Amniotic stem cell (primary cell): ENCODE measurements at places on chromosomes 7 and 10.

DNA sequence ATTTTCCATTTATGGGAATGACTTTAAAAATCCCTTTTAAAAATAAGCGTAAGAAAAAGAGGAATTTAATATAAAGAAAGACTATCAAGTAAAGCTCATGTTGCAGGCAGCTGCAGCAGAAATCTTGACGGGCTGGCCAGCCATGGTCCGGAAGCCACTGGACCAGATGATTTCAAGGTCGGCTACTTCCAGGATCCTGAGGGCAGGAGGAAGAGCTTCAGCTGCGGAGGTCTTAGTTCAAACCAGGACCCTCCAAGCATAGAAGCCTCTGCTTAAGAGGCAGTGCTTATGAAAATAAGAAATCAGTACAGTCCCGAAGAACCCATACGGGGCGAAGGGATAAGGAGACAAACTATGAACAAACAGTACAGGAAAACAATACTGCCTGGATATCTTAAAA lies 220.2 kb upstream of the CELF2 start:
- DNase-seq = no peak

GRCh38 chr7:138768241-138768640 lies 29.6 kb upstream of the TMEM213 start:
- DNase-seq = no peak

DNA sequence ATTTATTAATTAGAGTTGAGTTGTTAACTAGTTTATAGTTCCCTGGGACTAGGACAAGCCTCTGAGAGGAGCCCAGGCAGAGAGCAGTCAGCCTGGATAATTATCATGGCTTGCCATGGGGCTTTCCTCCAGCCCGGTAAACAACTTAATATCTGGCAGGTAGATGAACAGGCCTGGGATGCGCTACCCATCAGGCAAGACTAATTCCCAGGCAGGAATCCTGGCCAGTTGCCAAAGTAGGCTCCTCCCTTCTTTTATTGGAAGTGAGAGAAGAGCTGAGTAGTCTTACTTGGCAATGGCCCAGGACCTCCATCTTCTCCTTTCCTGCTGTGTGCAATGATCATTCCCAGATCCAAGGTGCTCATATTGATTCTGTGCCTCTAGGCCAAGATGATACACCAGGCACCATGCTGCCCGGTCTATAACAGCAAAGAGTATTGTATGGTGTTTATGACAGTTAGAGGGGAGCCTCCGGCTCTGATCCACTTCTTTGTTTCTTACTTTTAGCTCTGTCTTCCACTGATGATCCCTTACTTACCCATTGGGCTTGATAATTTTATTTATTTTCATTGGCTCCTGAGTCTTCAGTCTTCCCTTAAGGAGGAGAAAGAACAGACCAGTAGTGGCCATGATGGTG lies 408.7 kb downstream of the REEP3 start:
- no peak for DNase-seq

- DNase-seq = no peak
These were observed 76.1 kb upstream of the DUSP5 start for GRCh38 chr10:110421512-110422138.

DNA sequence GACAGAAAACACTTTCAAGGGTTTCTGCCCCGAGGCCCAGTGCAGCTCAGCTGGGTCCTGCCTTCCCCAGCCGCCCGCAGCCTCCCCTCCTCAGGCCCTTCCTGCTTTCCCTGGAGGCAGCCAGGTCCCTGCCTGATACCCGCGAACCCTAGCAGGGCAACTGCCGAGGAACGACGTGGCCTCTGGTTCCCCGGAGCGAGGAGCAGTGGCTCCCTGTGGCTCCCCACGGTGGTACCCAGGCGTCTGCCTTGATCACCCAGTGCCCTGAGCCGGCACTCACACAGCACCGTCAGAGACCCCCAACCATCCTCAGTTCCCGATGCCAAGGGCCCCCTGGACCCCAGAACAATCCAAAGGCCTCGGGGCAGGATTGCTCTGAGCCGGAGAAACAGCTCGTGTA lies 58.3 kb downstream of the CFAP46 start:
- DNase-seq = no peak

- DNase-seq = no peak
These were observed 1.3 kb upstream of the SH2D4B start for GRCh38 chr10:80536361-80536835.

DNA sequence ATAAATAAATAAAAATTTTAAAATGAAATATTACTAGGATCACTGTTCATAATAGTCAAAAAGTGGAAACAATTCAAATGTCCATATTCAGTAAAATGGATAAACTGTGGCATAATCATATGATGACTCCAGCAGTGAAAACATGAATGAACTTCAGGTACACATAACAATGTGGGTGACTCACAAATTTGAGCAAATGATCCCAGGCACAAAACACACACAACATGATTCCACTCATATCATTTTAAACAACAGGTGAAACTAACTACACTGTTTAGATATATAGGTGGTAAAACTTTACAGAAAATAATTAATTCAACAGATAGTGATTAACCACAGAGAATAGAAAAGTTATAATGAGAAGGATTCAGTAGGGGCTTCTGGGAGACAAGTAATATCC lies 14.7 kb upstream of the SAMD8 start:
- DNase-seq = no peak

GRCh38 chr7:31020652-31021051 lies 31.5 kb upstream of the ADCYAP1R1 start:
- no peak for DNase-seq

DNA sequence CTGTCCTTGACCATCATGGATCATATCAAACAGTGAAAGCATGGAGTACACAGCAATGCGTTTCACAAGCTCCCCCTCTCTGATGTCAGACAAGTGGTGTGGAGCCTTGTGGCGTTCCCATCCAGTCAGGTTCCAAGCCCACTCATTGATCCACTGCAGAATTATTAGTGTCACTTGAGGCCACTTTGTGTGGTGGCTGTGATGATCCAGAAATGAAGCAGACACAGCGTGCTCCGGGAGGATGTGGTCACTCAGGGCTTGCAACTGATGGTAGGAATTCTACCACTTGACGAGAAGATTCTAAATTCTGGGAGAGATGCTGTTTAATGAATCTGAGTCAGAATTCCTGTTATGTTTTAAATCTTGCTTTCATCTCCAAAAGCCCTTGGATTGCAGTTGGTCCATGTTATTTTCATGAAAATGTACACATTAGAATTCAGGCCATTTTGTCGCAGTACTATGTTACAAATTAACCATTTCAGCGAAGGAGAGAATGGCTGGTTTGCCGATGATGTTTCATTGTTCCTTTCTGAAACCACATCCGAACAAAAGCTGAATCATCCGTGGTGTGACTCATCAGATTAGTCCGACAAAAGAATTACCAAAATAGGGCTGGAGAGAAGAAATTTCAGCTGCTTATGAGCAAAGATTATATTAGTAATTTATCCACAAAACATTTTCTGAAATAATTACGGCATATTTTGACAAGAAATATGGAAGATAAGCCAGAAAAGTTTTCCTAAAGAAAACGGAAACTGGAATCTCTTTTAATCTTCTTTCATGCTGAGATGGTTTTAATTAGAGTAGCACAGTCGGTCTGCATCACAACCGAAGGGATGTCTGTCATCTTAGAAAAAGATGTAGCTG lies 48.1 kb downstream of the INSYN2A start:
- DNase-seq = peak; percentile 57

DNA sequence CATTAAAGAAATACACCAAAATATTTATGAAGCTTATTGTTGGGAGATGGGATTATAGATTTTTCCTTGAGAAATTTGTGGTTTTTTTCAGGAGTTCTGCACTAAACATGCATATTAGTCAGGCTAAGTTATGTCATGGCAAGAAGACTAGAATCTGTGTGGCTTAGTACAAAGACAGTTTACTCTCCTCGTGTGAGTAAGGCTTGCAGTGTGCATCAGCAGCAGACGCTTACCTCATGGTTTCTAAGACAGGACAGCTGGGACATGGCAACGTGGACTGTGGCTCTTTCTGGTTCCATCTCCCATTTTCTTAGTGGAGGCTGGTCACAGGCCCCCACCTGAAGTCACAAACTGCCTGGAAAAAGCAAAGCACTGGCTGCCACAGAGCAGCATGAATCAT lies 429.6 kb upstream of the VSTM2A start:
- no peak for DNase-seq

DNA sequence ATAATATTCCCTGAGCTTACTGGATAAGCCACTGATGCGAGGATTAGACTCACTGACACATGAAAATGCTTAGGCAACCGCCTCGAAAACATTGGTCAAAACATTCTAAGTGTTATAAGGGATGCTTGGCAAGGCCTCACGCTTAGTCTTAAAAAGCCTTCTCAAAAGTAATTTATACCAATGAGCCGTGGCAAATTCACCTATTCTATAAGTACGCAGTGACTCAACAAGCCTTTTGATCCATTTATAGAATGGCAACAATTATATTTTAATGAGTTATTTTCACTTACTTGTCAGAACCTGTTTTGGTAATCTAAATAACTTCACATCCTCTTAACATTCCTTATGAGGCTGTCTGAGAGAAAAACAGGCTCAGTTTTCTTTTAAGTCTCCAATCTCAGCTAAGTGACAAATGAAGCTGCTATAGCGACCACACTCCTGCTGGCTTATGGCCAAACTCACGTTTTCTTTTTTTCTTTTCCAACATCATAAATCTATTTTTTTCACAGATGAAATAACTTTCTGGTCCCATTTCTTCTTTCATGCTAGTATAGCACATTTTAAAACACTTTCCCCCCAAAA lies 121.2 kb upstream of the AFAP1L2 start:
- no peak for DNase-seq

DNA sequence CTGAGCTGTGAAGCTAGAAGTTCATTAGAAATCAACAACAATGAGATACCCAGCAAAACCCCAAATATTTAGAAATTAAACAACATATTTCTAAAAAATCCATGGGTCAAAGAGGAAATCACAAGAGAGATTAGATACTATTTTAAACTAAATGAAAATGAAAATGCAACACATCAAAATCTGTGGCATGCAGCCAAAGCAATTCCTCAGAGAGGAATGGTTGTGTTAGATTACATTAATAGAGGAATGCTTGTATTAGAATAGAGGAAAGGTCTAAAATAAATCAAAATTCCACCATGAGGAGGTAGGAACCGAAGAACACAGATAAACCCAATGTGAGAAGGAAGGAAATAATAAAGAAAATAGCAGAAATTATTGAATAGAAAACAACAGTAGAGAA lies 642.1 kb upstream of the GALNT17 start:
- no peak for DNase-seq

GRCh38 chr10:77010430-77010829 lies 627.2 kb downstream of the KCNMA1 start:
- DNase-seq = no peak

GRCh38 chr10:131802996-131803395 lies 97.8 kb upstream of the PPP2R2D start:
- no peak for DNase-seq

DNA sequence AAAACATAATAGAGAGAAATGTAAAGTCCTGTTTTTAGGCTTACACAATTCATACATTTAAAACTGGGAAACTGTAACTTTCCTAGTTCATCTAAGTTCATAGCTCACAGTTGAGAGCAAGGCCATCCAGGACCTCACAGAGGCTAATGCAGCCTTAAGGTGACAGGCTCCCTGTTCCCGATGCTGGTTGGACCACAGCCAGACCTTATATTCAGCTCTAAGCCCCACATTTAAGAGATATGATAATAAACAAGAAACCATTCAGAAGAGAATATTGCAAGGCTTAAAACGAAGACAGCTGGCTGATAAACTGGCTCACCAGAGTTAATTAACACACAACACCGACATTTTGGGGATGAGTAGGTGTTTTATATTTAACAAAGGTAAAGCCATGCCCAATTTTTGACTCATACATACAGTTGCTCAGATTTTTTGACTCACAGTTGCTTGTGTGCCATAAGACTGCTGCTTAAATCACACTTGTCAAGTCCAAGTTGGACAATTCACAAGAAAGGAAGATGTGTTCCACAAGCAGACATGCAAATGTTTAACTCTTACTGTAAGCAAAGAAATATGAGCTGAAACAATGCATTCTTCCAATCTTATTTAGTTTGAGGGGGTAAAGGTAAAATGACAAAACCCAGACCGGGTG lies 41.1 kb upstream of the TMEM213 start:
- no peak for DNase-seq

GRCh38 chr7:74183653-74184450 lies 9.7 kb downstream of the EIF4H start:
- DNase-seq = no peak

- no peak for DNase-seq
These were observed 207.0 kb upstream of the ZMIZ1 start for GRCh38 chr10:78861529-78862327.

DNA sequence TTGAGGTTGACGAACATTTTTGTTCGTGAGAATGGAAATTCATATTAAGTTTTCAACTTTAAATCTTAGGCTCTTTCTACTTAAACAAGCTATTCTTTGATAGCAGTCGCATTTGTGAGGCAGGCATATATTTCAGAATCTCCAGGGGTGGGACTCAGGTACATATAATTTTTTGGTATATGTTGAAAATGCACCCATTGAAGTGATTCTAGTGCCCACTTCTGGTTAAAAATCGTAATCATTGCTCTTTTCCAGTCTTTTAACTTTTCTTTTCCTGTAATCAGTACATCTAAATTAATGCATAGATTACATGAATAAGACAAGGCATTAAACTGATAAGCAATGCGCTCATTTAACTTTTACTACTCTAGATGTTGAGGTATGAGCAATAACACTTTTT lies 67.8 kb downstream of the ZNRF2 start:
- no peak for DNase-seq

DNA sequence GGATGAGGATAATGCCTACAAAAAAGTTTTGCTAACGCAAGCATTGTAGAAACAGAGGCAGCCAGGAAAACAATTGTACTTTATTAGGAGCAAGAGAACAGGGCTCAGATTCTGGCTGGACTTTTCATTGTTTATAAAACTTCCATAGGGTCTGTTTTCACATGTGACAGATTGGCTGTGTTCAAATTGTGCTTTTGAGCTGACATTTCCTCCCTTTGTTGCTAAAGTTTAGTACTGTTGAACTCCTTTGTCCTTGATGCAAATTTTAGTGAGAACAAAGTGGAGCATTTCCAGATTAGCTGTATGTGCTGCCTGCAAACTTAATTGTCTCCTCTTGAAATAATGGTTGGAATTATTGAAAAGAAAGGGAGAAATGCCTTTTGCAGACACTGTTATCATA lies 221.0 kb upstream of the FZD1 start:
- DNase-seq = no peak

- no peak for DNase-seq
These were observed 102.0 kb upstream of the DKK1 start for GRCh38 chr10:52212062-52212461.

DNA sequence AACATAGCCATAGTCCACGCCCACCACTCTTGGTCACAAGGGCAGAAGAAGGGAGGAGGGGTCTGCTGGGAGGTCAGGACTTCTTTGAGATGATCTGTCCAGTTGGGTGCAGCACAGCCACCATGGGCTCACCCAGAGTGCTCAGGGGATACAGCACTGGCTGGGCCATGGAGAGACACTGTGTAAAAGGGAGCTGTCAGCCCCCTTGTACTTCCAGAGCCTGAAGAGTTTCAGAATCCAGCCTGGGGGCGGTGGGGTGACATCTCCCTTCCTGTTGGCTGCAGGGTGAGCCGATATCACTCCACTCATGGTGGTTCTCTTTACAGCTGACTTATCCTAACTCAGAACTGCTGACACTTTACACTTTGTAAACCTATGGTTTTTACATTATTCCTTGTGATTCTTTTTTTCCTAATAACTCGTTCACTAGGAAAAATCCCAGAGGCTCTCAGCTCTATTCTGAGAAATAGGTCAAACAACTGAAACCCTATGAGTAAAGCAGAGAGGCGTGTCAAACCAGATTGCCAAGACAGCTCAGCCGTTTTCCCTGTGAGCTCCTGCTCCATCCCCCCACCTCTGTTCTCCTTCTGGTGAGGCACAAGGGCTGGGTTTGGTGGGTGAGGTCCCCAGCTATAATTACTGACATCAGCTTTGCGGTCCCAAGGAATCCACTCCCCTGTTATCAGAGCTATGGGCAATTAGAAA lies 3.2 kb upstream of the MRPS24 start:
- DNase-seq = peak; percentile 82
